Colonic mucosa (tissue), 4 donors: ENCODE measurements at places on chromosomes 11 and 22. TPM values are rescaled to one million over a fixed set of nuclear protein-coding genes. Genes with fewer than 3 reads are reported as not detected.

Gene C22orf42
- total RNA-seq = not detected

- no peaks in the 10 kb centered on the region for H3K36me3 ChIP-seq
- no peaks in the 10 kb centered on the region for H3K4me1 ChIP-seq
- H3K27ac ChIP-seq = no peak overlapping the region
Observed at GRCh38 chr11:32312206-32312817, 123.0 kb downstream of the WT1 start.

DNA sequence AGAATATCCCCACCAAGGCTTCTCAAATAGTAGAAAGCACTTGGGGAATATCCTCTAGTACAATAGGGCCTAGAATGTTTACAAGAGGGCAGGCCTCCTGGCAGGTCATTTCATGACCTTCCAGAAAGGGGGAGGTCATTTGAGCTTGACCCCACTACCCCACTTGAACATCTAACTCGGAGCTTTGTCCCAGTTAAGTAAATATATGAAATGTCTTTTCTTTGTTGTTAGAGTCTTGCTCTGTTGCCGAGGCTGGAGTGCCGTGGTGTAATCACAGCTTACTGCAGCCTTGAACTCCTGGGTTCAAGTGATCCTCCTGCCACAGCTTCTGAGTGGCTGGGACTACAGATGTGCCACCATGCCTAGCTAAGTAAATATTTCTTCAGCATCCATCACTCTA, 108.4 kb downstream of the ABTB2 start:
- no peaks in the 10 kb centered on the region for H3K36me3 ChIP-seq
- DNase-seq = no peak
- H3K27ac ChIP-seq = no peak overlapping the region
- no peaks in the 10 kb centered on the region for H3K4me1 ChIP-seq

Gene CSF2RB
- 5.2 TPM for total RNA-seq

- no peak overlapping the region for H3K4me3 ChIP-seq
- no peaks in the 10 kb centered on the region for H3K36me3 ChIP-seq
- no peak for DNase-seq
- no peaks in the 10 kb centered on the region for H3K27me3 ChIP-seq
- H3K27ac ChIP-seq = no peak overlapping the region
Observed at GRCh38 chr11:115806056-115806455, 301.8 kb upstream of the CADM1 start.

DNA sequence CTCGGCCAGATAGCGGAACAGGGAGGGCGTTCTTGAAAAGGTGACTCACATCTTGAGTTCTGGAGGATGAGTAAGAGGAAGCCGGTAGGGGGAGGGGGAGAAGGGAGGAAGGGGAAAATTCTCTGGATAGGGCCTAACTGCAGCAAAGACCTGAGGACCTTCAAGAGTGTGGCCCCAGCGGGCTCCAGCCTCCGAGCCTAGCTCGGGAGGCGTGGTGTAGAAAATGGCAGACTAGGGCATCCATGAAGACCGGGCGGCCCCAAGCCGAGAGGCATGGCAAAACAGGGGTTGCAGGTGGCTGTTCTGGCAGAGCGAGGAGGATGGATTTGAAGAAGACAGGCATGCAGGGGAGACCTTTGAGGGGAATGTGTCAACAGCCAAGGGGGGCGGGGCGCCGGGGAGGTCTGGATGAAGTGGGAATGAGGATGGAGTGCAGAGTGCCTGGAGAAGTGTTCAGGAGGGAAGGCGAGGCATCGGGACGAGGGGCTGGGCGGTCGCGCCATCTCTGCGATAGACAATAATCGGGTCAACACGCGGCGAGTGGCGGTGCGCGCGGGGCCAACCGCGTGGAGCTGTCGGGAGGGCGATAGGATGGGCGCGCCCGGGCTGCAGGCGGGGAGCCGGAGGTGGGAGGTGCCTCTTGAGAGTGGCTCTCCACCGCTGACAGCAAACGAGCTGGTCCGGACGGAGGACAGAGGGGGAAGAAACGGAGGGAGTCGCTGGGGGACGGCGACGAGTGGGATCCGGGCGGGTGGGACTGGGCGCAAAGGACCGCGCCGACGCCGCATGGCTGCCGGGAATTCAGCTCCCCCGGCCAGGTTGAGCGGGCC, 40.0 kb upstream of the CREB3L1 start:
- peaks cover 11% of the 10 kb centered on the region for H3K27me3 ChIP-seq
- H3K4me3 ChIP-seq = peak overlapping the region; percentile 50
- DNase-seq = peak; percentile 62
- peak overlapping the region; percentile 61 for H3K27ac ChIP-seq
- no peaks in the 10 kb centered on the region for H3K36me3 ChIP-seq
- H3K4me1 ChIP-seq = peaks cover 12% of the 10 kb centered on the region

- H3K36me3 ChIP-seq = no peaks in the 10 kb centered on the region
- no peak overlapping the region for H3K27ac ChIP-seq
Observed at GRCh38 chr11:2653198-2653551, 46.6 kb downstream of the KCNQ1OT1 start.

DNA sequence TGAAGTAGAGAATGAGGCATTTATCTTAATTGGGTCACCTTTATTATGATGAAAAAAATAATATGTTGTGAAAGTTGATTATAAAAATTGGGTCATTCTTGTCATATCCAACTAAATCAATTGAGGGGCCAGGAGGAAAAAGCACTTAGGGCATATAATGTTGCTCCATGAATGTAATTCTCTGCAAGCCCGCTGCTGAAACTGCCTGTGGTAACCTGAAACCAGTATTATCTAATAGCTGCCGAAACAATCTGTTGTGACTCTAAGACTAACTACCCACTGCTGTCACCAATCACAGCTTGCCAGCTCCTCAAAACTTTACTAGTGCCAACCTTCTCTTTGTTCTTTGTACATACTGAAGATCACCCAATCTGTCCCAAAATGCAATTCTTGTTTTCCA, 115.8 kb downstream of the ATG16L2 start:
- H3K27me3 ChIP-seq = no peaks in the 10 kb centered on the region
- no peak overlapping the region for H3K4me3 ChIP-seq
- H3K36me3 ChIP-seq = no peaks in the 10 kb centered on the region
- H3K4me1 ChIP-seq = no peaks in the 10 kb centered on the region
- H3K27ac ChIP-seq = no peak overlapping the region

Gene CAPN5
- total RNA-seq = 258 TPM

Gene NLRP10
- not detected for total RNA-seq

Gene KCNC1
- 0.19 TPM for total RNA-seq

DNA sequence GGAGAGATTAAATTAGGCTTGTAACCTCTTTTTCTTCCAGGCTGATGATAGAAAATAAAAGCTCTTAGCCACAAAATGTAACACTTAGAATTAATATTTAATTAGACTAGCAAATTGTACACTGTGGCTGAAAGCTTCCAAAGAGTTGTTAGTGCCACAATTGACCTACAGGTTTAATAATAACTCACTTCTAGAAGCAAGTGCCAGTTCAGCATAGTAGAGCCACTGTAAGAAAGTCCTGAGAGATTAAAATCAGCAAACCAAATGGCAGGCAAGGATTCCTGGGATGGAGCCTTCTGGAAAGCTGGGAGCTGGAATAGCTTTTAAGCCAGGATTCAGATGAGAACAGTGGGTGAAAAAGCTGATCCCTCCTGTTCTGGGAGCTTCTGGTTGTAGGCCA, 131.0 kb downstream of the ELP4 start:
- no peak overlapping the region for H3K4me3 ChIP-seq
- H3K27me3 ChIP-seq = no peaks in the 10 kb centered on the region
- H3K27ac ChIP-seq = no peak overlapping the region
- no peaks in the 10 kb centered on the region for H3K36me3 ChIP-seq

Gene CDC45
- total RNA-seq = 5.1 TPM

Gene SHANK2
- 38.1 TPM for total RNA-seq

DNA sequence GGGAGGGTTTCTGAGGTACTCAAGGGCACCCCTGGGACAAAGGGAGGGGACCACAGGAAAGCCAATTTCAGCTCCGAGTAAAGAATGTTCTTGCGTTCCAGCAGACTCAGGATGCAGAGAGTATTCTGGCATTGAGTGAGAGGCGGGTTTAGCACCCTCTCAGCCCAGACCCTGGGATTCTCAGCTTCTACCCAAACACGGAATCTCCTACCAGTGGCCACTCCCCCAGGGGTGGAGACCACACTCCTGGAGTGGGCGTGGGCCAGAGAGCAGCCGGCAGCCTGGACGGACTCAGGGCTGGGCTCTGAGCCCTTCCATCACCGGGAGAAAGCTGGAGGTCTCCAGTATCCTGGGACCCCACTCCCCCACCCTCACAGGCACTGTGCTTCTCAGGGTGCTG, 26.1 kb upstream of the TTLL12 start:
- DNase-seq = no peak
- no peak overlapping the region for H3K4me3 ChIP-seq
- H3K36me3 ChIP-seq = no peaks in the 10 kb centered on the region

Gene SLC5A4
- not detected for total RNA-seq

DNA sequence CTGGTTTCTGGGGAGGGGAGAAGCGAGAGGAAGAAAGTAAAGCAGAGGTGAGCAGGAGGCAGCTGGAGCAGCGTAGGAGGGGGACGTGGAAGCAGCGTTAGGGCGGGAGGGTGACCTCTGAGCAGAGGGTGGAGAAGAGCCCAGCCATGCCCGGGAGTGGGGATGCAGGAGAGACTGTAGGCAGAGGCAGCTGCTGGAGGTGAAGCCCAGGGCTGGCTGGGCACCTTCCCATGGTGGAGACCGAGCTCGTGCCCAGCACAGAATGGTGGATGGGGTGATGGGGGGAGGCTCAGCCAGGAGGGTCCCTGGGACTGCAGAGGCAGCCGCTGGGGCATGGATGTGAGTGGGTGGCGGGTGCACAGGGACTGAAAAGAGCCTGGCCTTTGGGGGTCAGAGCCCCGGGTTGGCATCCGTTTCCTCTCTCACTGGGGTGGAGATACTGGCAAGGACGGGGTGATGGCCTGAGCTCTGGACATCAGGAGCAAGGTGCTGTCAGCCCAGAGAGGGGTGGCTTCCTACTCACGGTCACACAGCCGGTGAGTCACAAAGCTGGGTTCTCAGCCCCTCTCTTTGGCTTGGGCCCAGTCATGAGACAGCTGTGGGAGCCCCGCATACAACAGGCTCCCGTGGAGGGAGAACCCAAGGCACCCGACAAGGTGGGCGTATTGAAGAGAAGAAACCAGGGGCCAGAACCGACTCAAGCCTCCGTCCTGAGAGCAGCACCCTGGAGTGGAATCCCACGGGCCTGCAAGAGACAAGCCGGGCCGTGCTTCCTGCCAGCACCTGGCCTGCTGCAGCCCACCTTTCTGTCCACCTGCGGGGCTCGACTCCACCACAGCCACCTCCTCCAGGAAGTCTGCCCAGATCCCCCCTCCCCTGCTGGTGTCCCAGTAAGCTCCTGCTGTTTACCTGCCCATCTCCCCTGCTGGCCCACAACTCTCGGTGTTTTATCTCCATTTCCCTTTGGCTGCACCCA, 45.8 kb upstream of the FGF3 start:
- H3K27me3 ChIP-seq = no peaks in the 10 kb centered on the region
- no peak overlapping the region for H3K27ac ChIP-seq
- H3K4me3 ChIP-seq = no peak overlapping the region
- DNase-seq = no peak
- H3K36me3 ChIP-seq = no peaks in the 10 kb centered on the region

GRCh38 chr11:504053-504993, 2.7 kb downstream of the RNH1 start:
- no peaks in the 10 kb centered on the region for H3K27me3 ChIP-seq
- peaks cover 10% of the 10 kb centered on the region for H3K36me3 ChIP-seq
- H3K4me1 ChIP-seq = peaks cover 20% of the 10 kb centered on the region
- H3K27ac ChIP-seq = peak overlapping the region; percentile 57

DNA sequence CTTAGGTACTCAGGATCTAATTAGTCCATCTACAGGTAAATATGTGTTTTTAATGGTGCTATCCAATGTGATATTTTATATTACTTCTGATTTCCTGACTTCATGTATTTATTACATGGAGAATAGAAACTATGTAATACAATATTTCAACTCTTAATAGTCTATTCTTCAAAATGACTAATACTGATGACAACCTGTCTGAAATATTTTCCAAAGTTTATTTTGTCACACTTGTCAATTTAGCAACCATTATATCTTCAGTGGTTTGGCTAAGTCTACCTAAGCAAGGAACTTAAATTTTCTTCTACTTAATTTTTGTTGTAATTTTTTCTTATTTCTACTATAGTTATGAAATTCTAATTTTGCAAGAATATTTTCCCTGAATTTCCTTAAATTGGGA, 55.0 kb upstream of the CNTN5 start:
- no peaks in the 10 kb centered on the region for H3K27me3 ChIP-seq
- H3K36me3 ChIP-seq = no peaks in the 10 kb centered on the region
- H3K27ac ChIP-seq = no peak overlapping the region
- no peak for DNase-seq
- no peaks in the 10 kb centered on the region for H3K4me1 ChIP-seq

DNA sequence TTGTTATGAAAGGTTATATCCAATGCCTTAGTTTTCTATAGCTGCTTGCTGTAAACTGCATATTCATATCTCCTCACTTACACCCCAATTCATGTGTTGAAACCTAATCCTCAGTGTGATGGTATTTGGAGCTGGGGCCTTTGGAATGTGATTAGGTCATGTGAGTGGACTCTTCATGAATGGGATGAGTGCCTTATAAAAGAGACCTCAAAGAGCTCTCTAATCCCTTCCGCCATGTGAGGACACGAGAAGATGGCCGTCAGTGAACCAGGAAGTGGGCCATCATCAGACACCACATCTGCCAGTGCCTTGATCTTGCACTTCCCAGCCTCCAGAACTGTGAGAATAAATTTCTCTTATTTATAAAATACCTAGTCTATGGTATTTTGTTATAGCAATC, 79.3 kb downstream of the CYP2R1 start:
- H3K36me3 ChIP-seq = no peaks in the 10 kb centered on the region
- H3K4me3 ChIP-seq = no peak overlapping the region
- no peak overlapping the region for H3K27ac ChIP-seq
- H3K4me1 ChIP-seq = no peaks in the 10 kb centered on the region

GRCh38 chr22:38923463-38924346, 33.7 kb upstream of the APOBEC3A start:
- H3K4me1 ChIP-seq = peaks cover 12% of the 10 kb centered on the region
- peak; percentile 83 for DNase-seq
- H3K36me3 ChIP-seq = no peaks in the 10 kb centered on the region
- H3K27me3 ChIP-seq = no peaks in the 10 kb centered on the region
- H3K27ac ChIP-seq = peak overlapping the region; percentile 94

DNA sequence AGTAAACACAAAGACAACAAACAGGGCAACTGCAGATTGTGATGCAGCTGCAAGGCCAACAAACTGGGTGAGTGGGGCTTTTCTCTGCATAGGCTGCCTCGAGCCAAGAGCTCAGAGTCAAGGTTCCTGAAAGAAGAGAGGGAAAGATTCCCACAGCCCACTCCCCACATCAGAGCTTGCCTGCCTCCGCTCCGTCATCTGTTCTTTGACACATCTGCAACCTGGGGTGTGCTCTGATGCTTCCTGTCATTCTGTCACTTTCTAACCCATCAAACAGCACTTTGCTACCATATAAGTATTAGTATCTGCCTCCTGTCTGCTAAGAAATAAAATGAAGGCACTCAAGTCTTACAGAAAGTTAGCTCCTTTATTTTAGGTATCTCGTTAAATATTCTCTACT, 46.9 kb downstream of the C22orf31 start:
- no peaks in the 10 kb centered on the region for H3K27me3 ChIP-seq
- no peaks in the 10 kb centered on the region for H3K4me1 ChIP-seq
- no peak for DNase-seq
- H3K27ac ChIP-seq = no peak overlapping the region
- H3K4me3 ChIP-seq = no peak overlapping the region
- H3K36me3 ChIP-seq = no peaks in the 10 kb centered on the region

Gene SUSD2
- 2.4 TPM for total RNA-seq
